Activated gamma-delta T cell (primary cell): ENCODE measurements at places on chromosomes 7 and 10.

DNA sequence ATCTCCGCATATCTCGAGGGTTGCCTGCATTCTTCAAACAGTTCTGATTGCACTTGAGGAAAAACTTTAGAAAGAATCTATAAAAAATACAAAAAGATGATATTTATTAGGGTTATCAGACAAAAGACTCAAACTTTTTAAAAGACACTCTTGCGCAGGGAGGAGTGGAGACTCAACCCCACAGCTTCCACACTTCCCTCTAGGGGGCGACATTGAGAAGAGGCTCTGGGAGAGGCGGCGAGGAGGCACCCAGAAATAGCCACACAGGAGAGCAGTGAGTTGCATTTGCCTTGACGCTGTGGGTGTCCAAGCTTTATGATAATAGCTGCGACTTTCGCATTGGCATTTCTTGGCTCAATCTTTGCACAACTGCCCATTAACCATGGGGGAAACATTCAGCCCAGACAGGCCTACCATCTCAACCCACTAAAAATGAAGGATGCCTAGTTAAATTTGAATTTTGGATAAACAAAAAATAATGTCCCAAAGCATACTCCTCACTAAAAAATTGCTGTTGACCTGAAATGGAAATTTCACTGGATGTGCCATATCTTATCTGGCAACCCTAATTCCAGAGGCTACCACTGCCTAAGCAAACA lies 86.2 kb downstream of the EBF3 start:
- no peak for DNase-seq

DNA sequence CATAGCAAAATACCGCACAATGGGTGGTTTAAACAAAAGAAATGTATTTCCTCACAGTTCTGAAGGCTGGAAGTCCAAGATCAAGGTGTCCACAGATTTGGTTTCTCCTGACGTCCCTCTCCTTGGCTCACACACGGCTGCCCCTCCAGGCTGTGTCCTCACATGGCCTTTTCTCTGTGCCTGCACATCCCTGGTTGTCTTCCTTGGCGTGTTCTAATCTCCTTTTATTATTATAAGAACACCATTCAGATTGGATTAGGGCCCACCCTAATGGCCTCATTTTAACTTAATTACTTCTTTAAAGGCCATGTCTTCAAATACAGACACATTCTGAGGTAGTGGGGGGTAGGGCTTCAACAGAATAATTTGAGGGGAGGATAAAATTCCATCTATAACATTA lies 87.9 kb downstream of the FZD1 start:
- DNase-seq = no peak

GRCh38 chr10:65430979-65431378 lies 1494.9 kb upstream of the LRRTM3 start:
- DNase-seq = no peak

GRCh38 chr7:79298145-79298760 lies 155.2 kb downstream of the MAGI2 start:
- no peak for DNase-seq
